ENCODE measurements at places on chromosomes 2 and 18.

GRCh38 chr2:195408196-195408595 lies 248.8 kb upstream of the SLC39A10 start:
- no peak for DNase-seq

DNA sequence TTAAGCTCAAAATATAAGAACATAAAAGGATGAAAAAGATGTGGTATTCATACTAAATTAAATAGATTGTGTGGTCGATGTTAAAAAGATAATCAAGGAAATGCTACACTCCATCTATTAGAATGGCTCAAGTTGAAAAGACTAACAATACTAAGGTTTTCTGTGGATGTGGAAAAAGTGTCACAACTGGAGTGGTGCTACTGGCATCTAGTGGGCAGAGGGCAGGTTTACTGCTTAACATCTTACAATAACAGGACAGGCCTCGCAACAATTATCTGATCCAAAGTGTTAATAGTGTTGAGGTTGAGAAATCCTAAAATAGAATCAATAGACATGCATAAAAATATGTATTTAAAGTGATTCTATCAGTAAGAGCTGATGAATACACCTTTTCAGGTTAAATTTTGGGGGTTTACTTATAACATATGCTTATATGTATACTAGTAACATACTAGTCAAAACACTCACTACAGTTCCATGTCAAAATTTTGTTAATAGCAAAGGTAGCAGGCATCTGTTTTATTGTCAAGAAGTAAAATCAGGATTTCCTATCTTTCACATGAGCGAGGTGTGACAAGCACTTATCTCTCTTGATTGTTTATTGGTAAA lies 91.5 kb upstream of the TMEFF2 start:
- DNase-seq = no peak

- no peak for DNase-seq
Observed at GRCh38 chr2:212028798-212029394, 509.7 kb downstream of the ERBB4 start.

DNA sequence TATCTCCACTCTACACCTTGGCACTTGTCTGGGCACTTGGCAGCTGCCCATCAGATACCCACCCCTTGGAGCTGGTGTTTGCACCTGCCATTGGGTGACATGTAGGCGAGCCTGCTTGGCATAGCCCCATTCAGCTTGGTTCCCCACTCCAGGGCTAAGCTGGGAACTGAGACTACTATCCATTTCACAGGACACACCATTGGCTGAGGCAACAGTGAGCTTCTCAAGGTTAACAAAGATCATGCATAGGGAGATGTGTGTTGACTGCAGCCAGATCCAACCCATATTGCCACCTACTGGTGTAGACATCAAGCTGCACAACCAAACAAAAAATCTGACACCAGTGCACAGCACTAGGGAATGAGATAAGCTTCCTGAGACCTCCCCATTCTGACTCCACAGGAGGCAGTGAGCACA lies 1389.8 kb upstream of the TMEFF2 start:
- DNase-seq = no peak

GRCh38 chr18:72544092-72544886 lies at the start of gene CBLN2:
CBLN2 (minus strand) TSS chr18:72544342; CDS start chr18:72542160, 2,182 bp downstream.
- DNase-seq = no peak

DNA sequence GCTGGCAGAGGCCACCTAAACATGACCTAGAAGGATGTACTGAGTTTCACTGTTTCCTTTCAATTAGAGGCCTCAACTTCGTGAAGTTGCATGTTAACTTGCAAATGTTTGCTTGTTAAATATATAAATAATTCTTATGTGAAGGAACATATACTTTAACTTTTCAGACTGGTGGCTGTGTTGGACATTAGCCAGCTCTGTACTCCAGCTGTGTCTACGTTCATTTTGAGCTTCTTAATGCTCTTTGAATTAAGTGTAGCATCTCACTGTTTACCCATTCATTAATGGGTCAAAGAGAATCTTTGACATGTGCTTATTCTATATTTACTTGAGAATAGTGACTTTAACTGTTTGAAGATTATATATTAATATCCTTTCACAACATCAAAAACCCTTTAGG lies 823.2 kb upstream of the ID2 start:
- no peak for DNase-seq

DNA sequence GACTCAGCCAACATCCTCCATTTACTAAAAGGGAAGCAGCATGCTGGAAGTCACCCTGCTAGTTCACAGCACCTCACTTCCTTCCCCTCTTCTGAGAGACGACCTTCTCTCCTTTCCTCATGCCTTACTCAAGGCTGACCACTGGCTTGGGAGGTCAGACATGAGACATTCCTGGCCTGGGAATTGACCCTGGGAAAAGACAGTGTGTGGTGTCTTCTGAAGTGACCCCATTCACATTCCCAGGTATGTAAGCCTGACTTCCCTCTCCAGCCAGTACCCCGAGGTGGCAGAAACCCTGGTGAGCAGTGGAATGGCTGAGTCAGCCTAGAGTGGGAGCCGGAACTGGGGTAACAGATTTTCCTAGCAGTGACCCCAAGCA lies 92.4 kb downstream of the PLB1 start:
- no peak for DNase-seq

DNA sequence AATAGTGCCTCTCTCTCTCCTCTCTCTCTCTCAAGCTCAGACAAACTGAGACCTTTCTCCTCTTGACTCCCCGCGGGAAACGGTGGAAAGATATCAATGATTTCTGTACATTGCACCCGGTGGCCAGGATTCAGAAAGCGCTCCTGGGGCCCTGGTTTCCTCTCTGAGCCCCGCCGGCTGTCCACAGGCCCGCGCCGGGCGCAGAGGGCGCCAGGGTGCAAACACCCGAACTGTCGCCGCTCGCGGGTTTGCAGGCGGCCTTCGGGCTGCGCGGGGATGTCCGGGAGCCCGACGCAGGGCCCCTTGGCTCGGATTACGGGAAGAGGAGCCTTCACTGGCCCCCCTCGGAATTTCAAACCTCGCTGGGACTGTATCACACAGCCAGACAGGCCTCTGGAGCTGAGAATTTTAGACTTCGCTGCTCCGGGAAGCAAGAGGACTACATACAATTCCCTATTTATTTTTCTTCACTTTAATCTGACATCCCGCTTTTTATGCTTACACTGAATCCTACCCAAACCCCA lies 5.2 kb upstream of the EN1 start:
- no peak for DNase-seq

- no peak for DNase-seq
Observed at GRCh38 chr18:14000884-14001283, 85.5 kb upstream of the MC2R start.

- no peak for DNase-seq
Observed at GRCh38 chr2:150008901-150009300, 421.3 kb upstream of the MMADHC start.

- no peak for DNase-seq
Observed at GRCh38 chr2:55213822-55214221, 18.3 kb downstream of the CLHC1 start.

DNA sequence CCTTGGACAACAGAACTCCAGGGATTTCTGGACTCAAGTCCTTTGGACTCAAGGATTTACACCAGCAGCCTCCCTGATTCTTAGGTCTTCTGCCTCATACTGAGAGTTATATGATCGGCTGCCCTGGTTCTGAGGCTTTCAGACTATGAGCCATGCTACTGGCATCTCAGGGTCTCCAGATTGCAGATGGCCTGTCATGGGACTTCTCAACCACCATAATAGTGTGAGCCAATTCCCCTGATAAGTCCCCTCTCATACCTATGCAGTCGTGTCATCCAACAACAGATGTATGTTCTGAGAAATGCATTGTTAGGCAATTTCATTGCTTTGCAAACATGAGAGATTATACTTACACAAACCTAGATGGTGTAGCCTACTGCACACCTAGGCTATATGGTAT lies 61.4 kb upstream of the MSTN start:
- DNase-seq = no peak

DNA sequence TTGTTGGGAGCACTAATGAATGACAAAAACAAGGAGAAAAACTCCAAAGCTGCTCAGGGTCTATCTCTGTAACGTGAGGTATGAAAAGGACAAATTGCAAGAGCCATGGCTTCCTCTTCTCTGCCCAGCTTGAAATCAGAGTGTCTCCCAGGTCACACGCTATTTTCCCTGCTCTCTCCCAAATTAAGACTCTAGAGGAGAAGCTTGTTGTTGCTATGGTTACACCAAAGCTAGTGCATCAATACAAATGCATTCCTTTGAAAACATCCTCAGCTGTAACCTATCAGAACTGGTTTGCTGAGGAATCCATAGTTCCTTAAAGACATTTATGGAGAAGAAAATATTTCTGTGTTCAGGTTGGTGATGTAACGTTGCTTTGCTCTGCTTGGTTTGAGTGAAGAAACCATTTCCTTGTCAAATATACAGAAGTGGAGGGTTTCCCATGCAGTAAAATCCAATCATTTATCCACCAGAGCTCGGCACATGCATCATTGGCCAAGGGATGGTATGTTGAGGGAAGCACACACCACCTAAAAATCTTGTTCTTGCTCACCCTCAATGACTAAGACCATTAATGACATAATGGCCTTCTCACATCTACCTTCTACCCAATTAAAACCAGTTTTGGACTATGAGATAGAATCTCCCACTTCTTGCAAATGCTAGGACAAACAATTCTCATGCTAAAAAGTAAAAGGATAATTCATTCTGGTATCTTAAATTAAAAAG lies 2135.6 kb upstream of the CELF4 start:
- DNase-seq = no peak

DNA sequence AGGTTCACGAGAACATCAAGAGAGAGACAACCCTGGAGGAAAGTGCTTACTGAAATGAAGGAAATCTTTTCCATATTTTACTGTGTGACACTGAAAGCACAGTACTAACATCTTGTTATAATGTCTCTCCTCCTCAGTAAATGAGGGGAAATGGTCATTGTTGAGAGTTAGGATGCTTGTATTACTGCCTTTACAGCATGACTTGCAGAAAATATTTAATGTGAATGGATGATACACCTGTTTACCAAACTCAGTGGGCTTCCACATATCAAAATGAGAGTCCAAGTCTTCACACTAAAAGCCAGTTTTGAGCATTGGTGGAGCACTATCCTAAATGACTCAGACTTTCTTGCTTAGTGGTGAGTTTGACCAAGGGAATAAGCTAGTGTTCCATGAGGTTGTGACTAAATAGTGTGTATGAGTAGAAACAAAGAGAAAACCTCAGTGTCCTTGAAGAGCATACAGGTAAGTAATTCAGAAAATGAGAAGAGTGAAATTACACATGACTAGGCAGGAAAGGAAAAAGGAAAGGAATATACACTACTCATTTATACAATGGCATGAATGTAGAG lies 930.7 kb upstream of the CELF4 start:
- DNase-seq = no peak

DNA sequence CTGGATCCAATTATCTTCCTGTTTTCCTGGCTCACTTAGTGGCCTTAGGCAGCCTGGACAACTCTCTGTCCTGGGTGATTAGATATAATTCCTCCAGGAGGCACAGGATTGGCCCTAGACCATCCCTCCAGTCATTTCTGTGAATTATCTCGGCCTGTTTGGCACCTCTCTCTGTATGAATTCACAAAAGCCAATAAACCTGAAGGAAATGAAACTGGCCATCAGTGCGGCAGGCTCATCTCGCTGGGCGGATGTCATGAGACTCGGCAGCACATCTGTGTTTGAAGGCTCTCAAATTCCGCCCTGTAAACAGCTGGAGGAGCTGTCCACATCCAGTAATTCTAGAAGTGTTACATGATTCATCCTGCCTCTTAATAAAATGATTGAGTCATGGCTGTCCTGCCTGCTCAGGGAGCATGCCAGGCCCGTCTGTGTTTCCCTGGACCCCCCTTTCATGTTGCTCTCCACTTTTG lies 38.6 kb downstream of the ACOXL start:
- DNase-seq = no peak

GRCh38 chr2:141058556-141058955 lies 1072.3 kb downstream of the LRP1B start:
- no peak for DNase-seq

GRCh38 chr2:237732790-237733381 lies 65.7 kb upstream of the RBM44 start:
- no peak for DNase-seq

- DNase-seq = no peak
Observed at GRCh38 chr2:225052703-225053102, 10.4 kb upstream of the DOCK10 start.

DNA sequence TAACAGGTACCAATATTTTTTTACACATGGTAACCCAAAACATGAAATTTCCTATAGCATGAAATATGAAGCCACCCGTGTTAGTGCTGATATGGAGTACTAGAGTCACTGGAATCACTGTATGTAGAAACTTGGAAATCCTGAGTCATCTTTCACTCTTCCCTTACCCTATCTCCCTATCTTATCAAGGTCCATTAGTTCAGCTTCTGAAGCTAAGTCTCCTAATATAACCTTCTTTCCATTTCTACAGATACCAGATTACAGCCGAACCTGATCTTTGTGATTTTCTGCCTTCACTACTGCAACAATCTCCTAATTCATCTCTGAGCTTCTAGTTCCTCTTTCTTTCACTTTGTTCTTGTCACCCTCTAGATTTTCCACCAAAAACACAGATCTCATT lies 59.0 kb downstream of the SEPTIN10 start:
- no peak for DNase-seq

DNA sequence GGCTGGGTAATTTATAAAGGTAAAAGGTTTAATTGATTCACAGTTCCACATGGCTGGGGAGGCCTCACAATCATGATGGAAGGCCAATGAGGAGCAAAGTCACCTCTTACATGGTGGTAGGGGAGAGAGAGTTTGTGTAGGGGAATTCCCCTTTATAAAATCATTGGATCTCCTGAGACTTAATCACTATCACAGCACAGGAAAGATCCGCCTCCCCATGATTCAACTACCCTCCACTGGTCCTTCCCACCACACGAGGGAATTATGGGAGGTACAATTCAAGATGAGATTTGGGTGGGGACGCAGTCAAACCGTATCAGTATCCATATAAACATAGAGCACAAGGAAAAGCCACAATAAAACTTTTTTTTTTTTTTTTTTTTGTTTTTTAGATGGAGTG lies 172.6 kb upstream of the PIEZO2 start:
- DNase-seq = no peak

DNA sequence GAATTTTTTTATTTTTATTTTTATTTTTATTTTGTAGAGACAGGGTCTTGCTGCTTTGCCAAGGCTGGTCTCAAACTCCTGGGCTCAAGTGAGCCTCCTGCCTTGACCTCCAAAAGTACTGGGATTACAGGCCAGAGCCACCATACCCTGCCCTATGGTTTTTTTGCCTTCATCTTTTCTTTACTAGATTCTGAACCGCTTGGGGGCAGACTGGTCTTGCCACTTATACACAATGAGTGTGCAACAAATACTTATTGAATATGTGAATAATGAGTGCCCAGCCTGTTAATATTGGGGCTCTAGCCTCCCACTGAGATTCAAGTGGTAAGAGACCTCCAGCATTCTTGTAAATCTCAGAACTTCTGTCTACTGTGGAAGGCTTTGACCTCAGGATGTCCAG lies 3.9 kb downstream of the NCK2 start:
- no peak for DNase-seq

- peak; percentile 75 for DNase-seq
Observed at GRCh38 chr2:37671009-37671815, at the start of gene CDC42EP3. CDC42EP3 (minus strand) TSS chr2:37671642; CDS start chr2:37646587, 25,055 bp downstream.

Data from Peyer's patch (tissue), 4 donors.